ENCODE measurements at places on chromosomes 7 and 10. TPM values are rescaled to one million over a fixed set of nuclear protein-coding genes. Genes with fewer than 3 reads are reported as not detected.
A peak's percentile ranks its signal among the peaks of the same experiment; 100 is the strongest.

- DNase-seq, result peak; percentile 66
Observed at GRCh38 chr10:118472415-118473304, 122.8 kb downstream of the PRLHR start.

DNA sequence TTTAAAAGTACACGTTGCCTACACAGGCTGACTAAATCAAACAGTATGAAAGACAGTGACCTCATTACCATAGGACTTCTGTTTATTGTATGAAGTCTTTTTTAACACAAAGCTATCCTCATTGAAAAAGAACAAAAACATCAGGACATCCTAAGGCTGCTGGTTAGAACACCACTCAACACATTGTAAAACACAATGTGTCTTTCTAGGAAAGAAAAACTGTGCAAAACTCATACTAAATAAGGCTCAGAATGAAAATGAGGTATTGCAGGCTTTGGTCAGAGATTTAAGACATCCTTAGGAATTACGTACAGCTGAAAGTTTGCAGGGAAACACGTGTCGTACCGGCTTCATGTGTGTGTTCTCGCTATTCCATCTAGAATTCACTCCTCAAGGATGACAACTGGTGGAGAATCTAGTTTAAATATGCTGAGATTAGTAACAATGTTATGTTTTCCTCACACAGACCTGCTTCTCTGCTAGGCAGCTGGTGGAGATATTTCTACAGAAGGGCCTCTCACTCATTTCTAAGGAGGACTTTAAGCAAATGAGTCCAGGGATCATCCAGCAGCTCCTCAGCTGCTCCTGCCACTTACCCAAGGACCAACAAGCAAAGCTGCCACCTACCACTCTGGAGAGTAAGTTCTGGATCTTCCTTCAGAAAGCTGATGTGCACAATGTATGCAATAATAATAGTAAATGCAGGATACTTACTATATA, 29.3 kb downstream of the SLC39A12 start:
- DNase-seq, result no peak

DNA sequence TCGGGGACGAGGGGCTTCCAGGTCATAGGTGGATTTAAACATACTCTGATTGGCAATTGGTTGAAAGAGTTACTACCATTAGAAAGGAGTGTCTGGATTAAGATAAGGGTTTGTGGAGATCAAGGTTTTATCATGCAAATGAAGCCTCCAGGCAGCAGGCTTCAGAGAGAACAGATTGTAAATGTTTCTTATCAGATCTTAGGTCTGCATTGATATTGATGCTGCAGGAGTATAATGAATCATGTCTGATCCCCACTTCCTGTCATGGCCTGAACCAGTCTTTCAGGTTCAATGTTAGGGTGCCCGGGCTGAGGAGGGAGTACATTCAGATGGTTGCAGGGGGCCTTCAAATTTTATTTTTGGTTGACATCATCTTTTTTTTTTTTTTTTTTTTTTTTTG, 51.4 kb downstream of the SH3PXD2A start:
- DNase-seq, result no peak

DNA sequence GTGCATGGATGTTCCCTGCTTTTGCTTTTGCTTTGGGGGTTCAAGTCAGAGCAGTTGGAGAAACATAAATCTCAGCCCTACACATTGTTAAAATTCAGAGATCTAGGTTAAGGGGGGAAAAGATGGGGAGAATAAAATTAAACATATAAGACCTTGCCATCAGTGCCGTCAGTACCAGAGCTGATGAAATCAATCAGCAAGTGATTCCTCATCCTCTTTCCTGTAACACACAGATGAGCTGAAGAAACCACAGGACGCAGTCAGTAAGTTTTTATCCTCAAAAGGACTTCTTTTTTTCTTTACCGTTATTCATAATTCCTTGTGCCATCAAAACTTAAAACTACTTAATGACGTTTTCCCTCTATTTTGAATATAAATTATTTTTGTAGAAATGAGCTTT, 5.9 kb downstream of the HECW1 start:
- DNase-seq, result no peak

- DNase-seq, result no peak
Observed at GRCh38 chr10:43824934-43825333, 176.3 kb upstream of the ZNF32 start.

GRCh38 chr7:144691240-144691639, 144.6 kb downstream of the TPK1 start:
- DNase-seq, result no peak

DNA sequence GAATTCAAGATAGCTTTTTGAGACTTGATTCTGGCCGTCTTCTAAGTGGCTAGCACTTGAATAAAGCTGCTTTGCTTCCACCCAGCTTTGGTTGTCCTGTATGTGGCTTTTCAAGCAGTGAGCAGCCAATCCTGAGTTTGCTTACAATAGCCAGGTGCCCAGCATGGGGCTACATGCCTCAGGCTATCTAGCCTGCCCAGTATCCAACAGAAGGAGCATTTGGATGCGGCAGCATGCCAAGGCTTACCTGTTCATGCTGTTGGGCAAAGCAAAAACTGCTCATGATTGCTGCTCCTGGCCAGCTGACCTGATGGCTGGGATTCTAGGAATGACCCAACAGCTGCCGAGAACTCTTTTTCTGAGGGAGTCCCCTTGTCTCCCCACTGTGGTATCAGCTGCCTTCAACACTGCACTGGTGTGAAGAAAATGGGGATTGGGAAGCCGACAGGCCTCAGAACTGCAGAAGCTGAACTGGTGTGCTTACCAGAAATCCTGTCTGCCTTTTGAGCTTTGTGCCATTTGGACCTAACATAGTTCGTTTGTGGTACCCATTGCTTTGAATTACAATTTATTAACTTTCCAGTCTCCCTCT, 618.9 kb upstream of the IGFBP3 start:
- no peak for DNase-seq

DNA sequence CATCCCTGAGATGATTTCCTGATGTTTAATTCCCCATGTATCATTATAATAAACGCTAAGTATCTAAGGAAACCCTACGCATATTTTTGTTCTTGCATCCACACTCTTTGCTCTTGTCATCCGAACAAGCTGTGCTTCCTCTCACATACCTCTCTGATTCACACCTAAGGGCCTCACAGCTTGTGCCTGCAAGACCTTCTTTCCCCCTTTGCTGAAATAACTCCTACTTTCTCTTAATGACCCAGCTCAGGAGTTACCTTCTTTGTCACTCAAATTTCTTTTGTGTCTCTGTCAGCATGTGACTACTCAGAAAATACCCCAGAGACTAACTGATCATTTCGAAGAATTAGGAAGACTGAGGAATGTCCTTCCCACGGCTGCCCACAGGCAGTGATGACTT, 209.3 kb upstream of the IMMP2L start:
- no peak for DNase-seq

KLF14 gene
- total RNA-seq, result not detected

CHRM2 gene
- 1.2 TPM for total RNA-seq

FAM25C gene
- not detected for total RNA-seq

ATP6V0A4 gene
- 0.40 TPM for total RNA-seq

Measured in HFFc6 (cell line).